ENCODE measurements at places on chromosomes 12 and 14. TPM values are rescaled to one million over a fixed set of nuclear protein-coding genes. Genes with fewer than 3 reads are reported as not detected.

- peak; percentile 78 for DNase-seq
These were observed 14.9 kb upstream of the IRF2BPL start for GRCh38 chr14:77043177-77043983.

- DNase-seq: no peak
These were observed 274.9 kb upstream of the SRRM4 start for GRCh38 chr12:118706437-118706836.

Gene SYNE2
- 83.7 TPM for total RNA-seq

DNA sequence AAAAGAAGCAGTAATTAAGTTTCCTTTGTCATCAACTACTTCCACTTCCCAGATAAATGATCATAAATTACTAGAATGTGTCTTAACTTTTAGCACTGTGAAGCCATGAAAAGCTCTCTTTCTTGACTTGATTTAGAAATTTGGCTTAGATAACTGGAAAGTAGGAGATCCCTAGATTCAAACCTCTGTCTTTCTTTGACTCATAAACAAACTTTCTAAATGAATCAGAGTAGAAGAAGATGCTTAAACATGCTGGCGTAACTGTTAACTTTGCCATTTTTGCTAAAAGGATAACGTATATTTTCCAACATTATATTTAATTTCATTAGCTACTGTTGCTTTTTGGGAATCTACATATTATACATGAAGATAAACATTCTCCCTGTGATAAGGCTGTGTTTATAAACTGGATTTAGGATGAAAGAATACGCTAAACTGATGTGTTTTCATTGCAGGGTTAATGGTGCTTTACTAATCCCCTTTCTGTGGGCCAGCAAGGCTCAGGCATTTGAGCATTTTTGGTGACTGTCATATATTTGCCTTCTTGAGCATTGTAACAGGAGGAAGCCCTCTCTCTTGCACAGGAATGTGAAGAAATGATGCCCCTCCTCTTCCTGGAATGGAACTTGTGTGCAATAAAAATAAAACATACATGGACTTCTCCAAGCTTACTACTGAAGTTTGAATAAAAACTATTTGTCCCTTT lies 301.4 kb downstream of the BMP4 start:
- DNase-seq: no peak

Gene KRT7
- 0.94 TPM for total RNA-seq

DNA sequence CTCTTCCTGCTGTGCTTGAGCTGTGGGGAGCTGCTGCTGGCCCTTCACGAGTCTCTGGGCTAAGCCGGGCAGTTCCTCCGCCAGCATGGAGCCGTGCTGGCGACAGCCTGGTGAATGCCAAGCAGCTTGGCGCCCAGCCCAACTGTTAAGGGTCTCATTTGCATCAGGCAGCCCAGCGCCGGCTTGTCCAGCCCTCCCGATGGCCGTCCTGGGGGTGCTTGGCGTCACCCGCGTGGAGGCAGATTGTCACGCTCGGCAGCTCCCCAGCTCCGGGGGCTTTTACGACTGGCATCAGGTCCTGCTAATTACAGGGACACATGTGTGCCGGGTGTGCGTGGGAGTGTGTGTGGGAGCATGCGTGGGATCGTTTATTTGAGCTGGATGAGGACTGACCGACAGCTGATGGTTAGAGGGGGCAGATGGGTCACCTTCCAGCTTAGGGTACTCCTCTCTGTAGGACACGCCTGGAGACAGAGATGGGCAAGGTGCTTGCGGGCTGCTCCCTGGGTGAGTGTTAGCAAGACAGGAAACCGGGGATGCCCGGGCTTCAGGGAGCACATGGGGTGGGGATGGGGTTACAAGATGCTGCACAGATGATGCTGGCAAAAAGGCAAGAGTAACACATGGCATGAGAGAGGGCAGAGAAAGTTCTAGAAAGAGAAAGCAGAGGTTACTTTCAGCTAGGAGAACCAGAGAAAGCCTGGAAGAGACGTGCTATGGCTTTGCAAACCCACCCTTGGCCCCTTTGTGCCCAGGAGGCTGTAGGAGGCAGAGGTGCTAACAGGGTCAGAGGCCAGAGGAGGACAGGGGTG lies 64.1 kb downstream of the KIF26A start:
- DNase-seq: peak; percentile 53

Gene MARCHF9
- total RNA-seq: 15.2 TPM

- peak; percentile 67 for DNase-seq
These were observed 42.5 kb downstream of the SMIM41 start for GRCh38 chr12:52121824-52122539.

GRCh38 chr14:62322216-62322615 lies 560.0 kb downstream of the SNAPC1 start:
- DNase-seq: no peak

DNA sequence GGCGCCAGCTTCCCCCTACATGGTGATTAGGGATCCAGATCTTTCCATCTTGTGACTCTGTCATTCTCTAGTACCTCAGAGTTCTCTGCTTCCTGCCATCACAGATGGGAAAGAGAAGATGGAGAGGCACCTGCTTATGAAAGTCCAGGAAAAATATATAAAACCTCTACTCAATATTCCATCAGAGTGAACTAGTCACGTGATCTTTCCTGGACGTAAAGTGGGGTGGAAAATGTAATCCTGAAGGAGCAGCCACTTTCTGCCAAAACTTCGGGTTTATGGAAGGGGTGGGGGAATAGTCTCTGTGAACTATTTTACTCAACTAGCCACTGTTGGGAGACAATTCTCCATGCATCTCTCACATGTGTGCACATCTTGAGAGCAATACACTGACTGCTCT lies 47.7 kb downstream of the STAB2 start:
- DNase-seq: no peak

Gene SLC6A15
- not detected for total RNA-seq

DNA sequence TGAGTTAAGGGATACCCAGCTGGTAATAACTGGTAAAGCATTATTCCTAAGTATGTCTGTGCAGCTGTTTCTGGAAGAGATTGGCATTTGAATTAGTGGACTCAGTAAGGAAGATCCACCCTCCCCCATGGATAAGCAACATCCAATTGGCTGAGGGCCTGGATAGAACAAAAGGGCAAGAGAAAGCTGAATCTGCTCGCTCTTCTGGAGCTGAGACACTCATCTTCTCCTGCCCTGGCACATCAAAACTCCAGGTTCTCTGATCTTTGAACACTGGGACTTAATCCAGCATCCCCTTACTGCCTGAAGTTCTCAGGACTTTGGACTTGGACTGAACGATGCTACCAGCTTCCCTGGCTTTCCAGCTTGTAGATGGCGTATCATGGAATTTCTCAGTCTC lies 63.1 kb upstream of the CNOT2 start:
- no peak for DNase-seq

Measured in right cardiac atrium (tissue), 5 donors.